ENCODE measurements at places on chromosomes 4 and X.

GRCh38 chrX:39967348-39967747, 130.4 kb downstream of the BCOR start:
- no peak for DNase-seq

- DNase-seq, result peak; percentile 10
Measured at GRCh38 chrX:148382983-148383382, 117.4 kb upstream of the AFF2 start.

DNA sequence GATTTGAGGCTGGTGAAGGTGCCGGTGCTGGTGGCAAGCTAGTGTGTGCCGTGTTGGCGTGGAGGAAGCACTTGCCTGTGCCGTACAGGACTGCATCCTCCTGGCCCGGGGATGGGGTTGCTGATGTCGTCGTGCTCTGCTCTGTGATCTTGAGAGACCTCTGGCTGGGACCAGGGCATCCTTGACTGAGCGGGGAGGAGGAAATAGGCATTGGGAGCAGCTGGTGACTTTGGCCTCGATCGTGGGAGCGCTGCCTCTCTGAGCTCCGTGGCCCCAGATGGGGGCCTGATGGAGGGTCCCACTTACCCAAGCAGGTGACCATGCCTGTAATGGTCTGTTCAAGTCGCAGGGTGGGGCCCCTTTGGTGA, 31.5 kb upstream of the CLCN4 start:
- DNase-seq, result no peak

GRCh38 chr4:55830716-55831115, 11.1 kb downstream of the EXOC1L start:
- no peak for DNase-seq

DNA sequence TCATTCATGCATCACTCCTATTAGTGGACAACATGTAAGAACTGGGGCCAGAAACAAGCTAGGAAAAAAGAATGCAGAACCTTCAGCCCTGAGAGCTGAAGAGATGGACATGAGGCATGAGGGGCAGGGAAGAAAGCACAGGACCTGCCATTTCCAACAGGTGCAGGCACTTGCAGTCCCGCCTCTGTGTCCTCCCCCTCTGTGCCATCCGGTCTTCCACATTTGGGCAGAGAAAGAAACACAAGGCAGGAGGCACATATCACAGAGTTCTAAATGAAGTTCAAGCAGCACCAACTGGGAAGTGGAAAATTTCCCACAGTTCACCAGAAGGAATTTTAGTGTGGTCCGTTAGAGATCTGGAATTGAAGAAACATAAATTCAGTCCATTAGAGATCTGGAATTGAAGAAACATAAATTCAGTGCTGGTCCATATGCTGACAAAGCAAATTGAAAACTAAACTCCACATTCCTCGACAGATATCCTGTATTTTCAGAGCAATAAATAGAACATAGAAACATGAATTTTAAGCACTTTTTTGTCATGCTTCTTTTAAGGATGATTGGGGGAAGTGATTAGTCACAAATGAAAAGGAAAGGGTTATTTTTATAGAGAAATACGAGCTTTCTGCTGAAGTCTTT, 57.2 kb upstream of the DAPP1 start:
- no peak for DNase-seq

DNA sequence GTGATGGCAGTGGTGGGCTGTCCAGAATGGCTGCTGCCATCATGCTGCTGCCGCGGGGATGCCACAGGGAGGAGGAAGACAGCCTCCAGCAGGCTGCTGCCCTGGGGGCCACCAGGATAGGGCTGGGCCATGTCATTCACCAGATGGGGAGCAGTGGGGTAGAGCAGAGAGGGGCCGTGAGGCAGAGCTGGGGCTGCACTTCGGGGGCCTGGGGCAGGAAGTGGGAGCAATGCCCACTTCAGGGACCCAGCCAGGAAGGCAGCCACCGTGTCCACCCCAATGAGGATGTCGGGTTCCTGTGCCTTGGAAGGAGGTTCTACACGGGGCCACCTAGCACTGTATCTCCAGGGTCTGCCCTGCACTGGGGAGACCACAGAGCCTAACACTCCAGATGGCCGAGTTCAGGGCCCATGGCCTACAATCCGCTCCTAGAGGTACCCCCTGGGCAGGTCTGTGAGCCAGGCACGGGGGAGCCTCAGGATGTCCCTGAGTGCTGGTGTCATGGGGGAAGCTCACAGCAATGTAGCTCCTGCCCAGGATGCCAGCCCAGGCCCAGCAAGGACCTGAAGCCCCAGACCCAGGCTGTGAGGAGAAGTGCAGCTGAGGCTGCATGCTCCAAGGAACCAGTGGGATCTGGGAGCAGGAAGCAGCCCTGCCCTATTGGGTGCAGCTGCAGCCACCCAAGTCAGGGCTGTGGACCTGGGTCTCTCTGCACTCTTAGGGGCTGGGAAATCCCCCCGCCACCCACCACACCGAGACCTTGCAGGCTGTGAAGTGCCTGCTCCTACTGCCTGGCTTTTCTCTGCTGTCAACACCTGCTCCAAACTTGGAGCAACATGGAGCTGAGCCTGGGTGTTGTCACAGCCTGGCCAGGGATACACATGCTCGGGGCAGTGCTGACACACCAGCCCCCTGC, 140.3 kb downstream of the PDHA2 start:
- DNase-seq, result no peak

GRCh38 chr4:101262683-101263082, 84.6 kb downstream of the PPP3CA start:
- DNase-seq, result no peak
